ENCODE measurements at places on chromosomes 1 and 21.
A peak's percentile ranks its signal among the peaks of the same experiment; 100 is the strongest.

DNA sequence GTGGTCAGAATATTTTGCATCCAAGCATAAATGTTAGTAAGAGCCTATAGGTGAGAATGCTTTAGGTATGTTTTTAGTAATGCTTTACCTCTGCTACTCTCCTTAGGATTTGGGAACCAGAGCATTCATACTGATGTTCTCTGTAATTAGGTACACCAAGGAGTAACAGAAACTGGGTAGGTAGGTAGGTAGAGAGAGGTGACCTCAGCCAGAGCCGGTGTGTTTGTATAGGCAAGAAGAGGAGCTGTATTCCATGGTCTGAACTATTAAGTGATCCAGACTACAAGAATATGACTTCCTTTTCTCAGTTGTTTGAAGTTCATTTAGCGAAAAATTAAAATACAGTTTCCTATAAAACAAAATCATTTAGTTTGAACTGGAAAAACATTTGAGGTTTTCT, 108.5 kb downstream of the SDCCAG8 start:
- no peak for DNase-seq

GRCh38 chr1:36034692-36035091, 49.2 kb upstream of the TEKT2 start:
- DNase-seq: no peak

GRCh38 chr1:165845992-165846748, 18.8 kb downstream of the UCK2 start:
- DNase-seq: no peak

DNA sequence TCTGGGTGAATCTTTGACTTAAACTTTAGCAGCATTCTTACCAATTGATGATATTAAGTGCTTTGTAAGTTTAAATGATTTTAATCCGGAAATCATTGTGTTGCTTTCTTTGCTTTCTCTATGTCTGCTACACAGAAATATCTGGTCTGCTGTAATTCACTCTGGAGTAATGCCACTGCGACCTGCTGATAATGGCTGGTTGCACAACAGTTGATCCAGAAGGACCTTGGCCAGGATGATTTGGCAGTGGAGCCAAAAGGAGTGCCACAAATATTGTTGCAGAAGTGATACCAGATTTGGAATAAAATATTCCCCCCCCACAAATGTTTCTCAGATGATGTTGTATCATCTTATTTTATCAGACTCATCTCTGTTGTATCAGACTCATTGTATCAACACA, 2063.9 kb downstream of the MRPL39 start:
- no peak for DNase-seq

DNA sequence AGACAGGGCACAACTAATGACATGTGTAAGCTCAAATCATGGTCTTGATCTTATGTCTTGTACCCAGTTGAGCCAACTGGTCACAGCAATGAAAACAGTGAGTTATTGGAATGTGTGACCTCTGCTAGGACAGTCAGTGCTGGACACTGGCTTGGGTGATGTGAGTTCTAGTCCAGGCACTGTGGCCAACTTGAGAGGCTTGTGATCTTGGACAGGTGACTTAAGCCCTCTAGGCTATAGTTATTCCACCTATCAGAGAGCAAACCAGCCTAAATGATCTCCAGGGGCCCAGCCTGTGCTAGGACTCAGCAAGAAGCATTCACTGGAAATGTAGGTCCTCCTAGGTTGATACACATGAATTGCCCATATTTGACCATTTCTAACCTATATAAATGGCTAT, 1.1 kb downstream of the KCNE2 start:
- no peak for DNase-seq

DNA sequence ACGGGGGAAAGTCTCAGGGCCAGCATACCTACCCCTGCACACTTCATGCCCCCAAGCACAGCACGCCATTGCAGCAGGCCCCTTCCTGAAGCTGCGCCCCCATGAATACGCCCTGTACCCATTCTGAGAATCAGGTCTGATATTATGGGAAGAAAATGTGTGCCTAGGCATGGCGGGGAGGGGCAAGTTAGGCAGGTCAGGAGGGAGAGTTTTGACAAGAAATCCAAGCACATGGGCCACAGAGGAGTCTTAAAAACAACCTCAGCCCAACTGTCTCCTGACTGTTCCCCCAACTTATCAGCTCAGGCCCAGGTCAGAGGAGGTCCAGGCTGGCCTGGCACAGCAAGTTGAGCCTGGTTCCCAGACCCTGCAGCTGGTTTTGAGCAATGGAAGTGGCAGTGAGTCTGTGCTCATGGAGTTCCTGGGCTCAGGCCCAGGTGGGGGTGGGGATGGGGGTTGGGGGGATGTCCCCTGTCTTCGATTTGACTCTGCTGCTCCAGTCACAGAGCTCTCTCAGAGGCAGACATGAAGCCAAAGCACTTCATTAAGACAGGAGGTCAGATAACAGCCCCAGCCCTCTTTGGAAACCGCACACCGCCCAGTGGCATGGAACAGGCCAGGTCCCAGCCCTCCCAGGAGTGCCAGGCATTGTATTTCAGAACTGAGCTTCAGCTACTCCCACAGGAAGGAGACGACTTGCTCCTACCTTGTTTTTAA, 20.6 kb upstream of the BCAR3 start:
- peak; percentile 66 for DNase-seq

DNA sequence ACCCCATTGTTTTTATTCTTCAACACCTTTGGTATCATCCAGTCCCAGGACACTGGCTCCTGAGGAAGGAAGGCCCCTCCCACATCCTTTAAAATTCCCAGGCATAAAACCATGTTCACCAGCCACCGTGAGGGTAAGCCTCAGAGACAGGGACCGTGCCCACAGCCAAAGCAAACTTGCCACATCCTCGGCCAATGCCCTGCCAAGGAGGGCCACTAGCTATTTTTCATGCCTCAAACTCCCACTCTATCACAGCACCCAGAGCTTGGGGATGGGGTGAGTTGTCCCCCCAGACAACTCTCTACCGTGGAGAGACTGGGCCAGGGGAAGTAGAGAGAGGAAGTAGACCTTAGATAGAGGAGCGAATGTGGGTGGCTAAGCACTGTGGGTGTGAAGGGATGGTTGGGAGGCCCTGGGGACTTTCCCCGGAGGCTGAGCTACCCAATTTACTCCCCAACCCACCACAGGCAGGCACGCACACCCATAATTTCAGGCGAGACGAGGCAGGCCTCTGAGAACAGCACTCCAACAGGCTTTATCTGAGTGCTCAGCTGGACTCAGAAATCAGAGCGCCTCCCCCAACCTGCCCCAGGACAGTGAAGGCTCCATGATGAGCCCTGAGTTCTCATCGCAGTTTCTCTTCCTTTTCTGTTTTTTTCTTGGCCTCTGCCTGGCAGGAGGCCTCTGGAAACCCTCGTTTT, 15.9 kb upstream of the BTG2 start:
- DNase-seq: no peak

All from NCI-H1417 (cell line).